ENCODE measurements at places on chromosomes 12 and 14.
A peak's percentile ranks its signal among the peaks of the same experiment; 100 is the strongest.

DNA sequence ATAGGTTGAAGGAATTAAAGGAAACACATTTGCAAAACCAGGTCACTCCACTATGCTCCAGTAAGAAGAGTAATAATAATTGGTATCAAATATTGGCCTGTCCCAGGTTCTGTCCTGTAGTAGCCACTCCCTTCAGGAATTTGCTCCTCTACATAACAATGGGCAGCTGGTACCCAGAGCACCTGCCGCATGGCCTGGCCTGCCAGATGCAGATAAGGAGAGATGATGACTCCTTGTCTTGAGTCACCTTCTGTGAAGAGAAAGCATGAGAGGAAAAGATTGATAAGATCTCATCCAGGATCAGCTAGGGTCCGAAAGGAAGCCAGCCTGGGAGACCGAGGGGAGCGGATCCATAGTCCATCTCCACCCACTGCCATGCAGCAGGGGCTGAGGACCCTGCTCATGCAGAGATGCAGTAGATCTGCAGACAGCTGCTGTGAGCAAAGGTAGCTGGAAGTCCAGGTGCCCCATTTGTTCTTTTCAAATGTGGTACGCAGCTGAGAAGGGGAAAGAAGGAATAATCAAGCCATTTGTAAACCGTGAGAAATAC is 24.3 kb downstream of the VCPKMT start:
- no peak for DNase-seq

DNA sequence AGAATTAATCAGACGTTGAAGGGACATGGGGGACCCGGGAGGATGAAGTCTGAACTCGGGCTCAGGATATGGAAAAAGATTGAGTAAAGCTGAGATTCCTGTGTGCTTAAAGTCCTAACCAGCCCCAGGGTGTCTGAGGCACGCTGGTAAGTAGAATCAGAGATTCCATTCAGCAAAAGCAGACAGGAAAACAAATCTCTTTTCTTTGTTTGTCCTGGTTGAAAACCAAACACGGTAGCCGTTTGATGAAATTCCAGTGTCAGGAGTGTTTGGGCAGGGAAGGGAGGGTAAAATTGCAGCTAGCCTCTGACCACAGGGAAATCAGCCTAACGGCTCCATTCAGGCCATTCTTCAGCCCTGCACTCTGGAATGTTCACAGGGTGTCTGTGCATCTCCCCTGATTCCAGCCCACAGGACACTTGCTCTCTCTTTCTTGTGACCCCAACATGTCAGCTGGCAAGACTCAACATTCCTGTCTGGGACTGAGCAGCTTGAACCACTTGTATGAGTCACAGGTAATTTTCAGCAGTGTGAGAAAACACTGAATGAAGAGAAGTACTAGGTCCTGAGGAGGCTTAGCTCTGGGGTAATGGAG is 31.0 kb downstream of the NINJ2 start:
- peak; percentile 88 for DNase-seq

DNA sequence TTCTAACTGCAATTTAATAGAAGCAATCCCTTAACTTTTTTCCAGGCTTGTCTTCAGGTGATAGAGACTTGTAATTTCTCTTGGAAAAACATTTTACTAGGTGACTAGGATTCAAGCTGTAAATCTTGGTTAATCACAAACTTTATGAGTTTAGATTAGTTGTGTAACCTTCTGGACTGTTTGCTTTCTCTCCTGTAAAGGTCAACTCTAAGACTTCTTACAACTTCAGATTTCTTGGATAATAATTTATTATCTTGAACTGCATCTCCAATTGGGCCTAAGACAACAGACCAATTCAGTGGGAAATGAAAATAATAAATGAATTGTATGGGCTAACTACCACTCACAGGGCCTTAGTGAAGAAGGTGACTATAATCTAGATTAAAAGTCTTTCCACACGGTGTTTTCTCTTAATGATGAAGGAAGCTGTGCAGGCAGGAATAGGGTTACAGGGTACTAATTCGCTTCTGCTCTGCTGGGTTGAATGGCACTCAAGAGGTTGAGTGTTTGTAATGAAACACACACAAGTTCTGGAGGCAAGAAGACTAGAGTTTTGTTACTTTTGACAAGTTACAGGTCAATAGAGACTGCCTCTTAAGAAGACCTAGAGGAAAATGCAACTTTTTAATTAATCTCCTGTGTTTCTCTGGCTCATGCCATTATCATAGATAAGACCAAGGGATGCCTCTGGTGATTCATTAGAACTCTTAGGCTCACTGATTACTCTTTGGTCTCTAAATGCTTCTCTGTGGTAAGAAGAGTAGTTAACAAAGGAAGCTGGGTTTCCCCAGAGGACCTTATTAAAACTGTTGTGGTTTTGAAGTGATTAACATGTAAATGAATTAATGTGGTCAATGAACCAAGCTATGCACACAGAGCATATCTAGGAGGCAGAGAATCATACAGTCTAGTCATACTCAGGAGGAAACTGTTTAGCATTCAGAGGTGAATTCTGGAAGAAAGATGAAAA is 30.0 kb upstream of the OR4E1 start:
- no peak for DNase-seq

- no peak for DNase-seq
Observed at GRCh38 chr14:101010293-101010692, 106.8 kb upstream of the RTL1 start.

DNA sequence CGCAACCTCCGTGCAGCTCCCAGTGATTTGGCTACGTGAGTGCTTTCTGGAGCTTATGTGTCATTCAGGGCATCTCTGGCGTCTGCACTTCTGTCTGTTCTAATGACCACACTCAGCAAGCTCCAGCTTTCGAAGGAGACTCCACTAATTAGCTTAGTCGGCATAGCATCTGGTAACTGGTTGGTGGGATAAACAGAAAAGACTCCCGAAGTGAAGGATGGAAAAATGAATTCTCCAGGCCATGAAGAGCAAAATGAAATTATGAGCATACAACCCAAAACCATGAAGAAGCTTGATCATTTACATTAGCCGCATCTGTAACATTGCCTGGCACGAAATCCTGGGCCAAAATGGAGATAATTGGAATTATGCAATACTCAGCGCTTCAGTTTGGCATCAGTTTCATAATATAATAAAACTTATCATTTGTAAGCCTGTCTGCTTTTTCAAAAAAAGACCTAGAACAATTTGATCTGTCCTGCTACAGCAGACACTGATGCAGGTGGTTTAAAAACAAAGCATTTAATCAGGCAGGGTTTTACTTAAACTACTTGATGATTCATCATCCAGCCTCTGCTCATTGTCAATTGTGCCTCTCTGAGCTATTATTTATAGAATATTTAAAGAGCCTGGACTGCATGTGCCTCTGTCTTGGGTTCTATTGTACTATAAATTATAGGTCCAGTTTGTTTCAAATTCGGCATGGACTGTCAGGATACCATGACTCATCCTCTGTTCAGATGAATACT is 87.4 kb downstream of the SYT1 start:
- no peak for DNase-seq

DNA sequence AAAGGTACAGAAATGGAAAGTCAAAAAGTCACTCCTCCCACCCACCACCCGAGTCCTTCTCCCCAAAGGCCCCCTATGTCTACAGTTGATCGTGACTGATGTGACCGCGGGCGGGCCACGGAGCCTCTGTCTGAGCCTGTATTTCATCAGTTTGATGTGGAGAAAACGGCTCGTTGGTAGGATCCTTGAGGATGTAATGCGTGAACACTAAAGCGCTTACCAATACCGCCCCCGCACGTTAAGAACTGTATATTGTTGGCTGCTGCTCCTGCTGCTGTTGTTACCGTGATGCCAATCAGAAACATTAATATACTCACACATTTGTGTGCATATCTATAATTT is 24.6 kb upstream of the UBC start:
- DNase-seq = no peak

DNA sequence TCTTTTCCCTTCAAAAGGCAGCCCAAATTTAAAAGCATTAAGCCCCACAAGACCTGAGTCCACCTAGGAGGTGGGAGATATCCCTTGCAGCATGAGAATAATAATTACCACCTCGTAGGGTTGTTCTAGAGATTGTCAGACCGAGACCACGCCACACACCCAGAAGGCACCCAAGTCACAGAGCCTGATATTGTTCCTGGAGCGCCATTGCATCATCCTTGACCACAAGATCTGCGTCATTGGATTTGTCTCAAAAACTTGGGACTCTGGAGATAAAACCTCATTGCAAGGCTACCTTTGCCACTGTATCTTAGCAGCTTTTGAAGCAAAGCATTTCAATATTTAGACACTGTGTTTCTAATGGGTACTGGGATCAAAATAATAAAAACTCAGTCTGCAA is 29.4 kb upstream of the PPP2R5C start:
- no peak for DNase-seq

GRCh38 chr14:69360438-69361108 is 37.5 kb downstream of the ERH start:
- no peak for DNase-seq

DNA sequence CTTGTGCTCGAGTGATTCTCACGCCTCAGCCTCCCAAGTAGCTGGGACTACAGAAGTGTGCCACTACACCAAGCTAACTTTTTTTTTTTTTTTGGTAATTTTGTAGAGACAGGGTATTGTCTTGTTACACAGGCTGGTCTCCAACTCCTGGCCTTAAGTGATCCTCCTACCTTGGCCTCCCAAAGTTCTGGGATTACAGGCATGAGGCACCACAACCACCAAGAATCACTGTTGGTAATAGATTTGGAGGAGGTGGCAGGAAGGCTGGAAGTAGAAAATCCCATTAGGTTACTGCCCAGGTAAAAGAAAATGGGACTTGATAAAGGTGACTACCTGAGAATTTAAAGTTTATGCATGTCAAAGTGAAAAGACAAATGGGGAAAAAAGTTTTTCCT is 1.4 kb upstream of the CDCA4 start:
- DNase-seq = no peak

GRCh38 chr12:95736631-95737030 is 53.9 kb downstream of the NTN4 start:
- no peak for DNase-seq

DNA sequence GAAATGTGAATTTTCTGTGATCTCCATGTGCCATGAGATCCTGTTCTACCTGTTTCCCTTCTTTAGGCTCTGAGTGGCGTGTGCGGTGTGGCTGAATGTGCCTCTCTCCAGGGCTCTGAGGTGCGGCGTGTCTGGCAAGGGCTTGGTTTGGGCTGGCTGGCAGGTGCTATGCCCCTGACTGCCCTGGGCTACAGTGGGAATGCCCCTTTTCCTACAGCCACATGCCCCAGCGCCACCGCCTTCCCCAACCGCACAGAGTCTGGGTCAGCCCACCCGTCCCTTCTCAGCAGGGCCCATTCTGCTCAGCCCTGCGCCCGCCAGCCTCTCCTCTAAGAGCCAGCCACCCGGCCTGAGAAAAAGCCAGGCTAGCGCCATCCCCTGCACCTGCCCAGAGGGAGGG is 24.7 kb downstream of the BTBD6 start:
- DNase-seq = no peak

- DNase-seq = no peak
Observed at GRCh38 chr12:88298761-88299242, 156.7 kb downstream of the TMTC3 start.

GRCh38 chr14:58919217-58919616 is 269.2 kb upstream of the DAAM1 start:
- no peak for DNase-seq

DNA sequence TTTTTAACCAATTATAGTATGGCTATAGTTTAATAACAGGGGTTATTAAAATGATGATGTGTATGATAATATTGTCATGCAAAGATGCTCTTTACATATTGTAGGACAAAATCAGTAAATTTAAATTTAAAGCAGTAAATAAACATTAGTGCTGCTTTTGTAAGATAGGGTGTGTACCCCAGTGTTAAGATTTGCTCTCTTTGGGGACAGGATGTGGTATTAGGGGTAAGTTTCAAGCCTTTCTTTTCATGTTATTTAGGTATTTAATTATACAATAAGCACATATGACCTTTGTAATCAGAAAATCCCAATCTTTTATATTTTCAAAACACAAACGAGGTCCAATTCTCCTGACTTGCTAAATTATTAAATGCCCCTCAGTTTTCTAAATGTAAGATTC is 39.7 kb upstream of the RPH3A start:
- no peak for DNase-seq

Data from BJ (cell line).